ENCODE measurements at places on chromosomes 7 and 10.

GRCh38 chr7:21011153-21011552 lies 224.5 kb upstream of the SP8 start:
- DNase-seq, result no peak

DNA sequence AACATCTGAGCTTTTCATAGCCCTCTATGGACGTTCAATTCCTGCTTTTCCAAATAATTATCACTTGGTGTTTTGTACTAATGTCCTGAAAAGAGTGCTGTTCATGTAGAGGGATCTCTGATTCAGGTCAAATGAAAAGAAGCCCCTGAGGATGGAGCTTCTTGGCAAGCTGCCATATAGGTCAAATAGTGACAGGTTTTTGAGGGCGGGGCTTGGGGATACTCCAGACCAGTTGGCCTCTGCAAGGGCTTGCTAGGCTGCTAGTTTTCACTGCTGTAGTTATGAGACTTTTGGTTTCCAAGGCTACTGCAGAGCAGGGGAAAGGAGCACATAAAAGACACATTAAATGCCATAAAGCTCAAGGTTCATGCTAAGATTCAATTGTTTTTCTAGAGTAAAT lies 257.2 kb upstream of the CACNA2D1 start:
- DNase-seq, result no peak

GRCh38 chr10:97024168-97025073 lies 161.3 kb downstream of the SLIT1 start:
- DNase-seq, result no peak

- no peak for DNase-seq
These were observed 409.8 kb downstream of the LRMDA start for GRCh38 chr10:75841266-75841665.

GRCh38 chr10:106083572-106083971 lies 1080.9 kb downstream of the SORCS1 start:
- DNase-seq, result no peak

- no peak for DNase-seq
These were observed 26.8 kb downstream of the MICU1 start for GRCh38 chr10:72598769-72599701.

DNA sequence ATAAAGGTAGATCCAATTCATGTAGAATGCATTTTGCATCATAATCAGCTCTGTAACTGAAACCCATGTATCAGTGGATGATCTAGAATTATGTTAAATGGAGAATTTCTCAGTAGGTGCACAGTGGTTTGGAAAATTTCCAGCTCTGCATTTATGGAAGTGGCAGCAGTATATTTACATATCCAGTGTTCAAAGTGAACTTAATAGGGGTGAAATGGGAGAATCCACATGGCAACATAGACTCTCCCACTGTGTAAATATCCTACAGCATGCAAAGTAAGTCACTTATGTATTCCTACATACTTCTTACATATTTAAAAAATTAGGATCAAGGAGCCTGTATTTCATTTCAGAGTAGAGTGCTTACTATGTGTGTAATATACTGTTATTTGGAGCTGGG lies 35.3 kb downstream of the CDC14C start:
- DNase-seq, result no peak

DNA sequence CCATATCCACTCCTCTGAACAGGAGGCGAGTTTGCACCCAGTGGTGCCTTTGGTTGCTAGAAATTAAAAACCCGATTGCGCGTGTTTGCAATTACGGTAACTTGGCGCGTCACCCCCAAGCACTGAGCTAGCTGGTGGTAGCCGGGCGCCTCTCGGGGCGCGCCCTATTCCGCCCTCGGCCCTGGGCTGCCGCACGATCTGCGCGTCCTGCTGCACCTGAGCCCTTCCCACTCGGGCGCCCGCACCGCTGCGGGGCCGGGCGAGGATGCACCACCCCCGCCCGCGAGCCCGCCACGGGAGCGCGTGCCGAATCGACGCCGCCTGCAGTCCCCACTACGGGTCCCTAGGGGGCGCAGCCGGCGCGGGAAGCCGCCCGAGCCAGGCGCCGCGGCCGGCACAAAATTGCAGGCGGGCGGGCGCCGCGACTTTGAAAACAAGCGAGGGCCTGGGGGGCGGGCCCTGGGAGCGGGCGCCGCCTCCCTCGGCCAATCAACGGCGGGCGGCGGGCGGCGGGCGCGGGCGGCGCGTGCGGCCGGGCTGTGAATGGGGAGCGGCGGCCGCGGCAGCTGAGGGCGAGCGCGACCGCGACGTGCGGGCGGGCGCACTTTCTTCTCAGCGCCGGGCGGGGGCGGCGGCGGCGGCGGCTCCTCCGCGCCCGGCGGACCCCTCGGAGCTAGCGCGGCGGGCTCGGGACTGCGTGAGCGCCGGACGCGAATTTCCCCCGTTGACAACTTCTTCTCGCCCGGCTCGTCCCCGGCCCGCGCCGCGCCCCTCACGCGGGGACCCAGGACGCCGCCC lies at the start of gene SDK1:
Gene SDK1, plus strand, starts transcription at position 602 of the 798 bp plus-strand sequence. CDS start 335 bp downstream, outside the sequence.
- peak; percentile 91 for DNase-seq

Measured in CD4-positive, alpha-beta T cell treated with Interleukin-17A for 1 hour (primary cell).